ENCODE measurements at places on chromosomes 12 and 14.

DNA sequence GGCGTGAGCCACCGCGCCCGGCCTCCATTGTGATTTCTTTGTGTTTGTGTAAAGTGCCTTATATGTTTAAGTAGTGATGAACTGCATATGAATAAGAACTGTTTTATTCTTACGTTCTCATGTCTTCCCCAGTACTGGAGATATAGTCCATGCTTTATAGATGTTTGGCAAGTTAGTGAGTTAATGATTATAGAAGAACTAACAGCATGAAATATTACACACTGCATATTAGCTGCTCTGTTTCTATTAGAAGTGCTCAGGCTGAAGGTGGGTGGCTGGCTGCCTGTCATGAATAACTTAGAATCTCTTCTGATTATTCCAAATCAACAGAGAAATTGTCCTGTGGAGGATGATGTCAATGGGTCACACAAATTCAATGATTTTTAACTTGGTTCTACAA lies 709.4 kb downstream of the GALC start:
- DNase-seq: no peak

DNA sequence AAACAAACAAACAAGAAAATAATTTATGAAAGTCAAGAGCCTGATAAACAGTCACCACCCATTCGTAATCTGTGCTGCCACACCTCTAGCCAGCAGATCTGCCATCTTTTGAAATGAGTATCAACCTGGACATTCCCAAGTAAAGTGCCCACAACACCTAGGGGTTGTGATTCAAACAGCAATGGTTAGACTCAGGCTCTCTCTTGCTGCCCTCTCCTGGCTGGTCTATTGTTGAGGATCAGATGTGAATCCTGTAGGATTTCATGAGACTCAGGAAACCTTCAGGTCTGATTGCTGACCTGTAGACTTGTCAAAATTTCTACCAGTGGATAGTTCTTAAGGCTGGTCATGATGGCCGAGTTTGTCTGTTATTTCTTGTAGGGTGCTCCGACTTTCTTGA lies 26.8 kb downstream of the DGLUCY start:
- DNase-seq: no peak

GRCh38 chr12:53299101-53299453 lies 418 bp upstream of the MYG1 start:
- no peak for DNase-seq

DNA sequence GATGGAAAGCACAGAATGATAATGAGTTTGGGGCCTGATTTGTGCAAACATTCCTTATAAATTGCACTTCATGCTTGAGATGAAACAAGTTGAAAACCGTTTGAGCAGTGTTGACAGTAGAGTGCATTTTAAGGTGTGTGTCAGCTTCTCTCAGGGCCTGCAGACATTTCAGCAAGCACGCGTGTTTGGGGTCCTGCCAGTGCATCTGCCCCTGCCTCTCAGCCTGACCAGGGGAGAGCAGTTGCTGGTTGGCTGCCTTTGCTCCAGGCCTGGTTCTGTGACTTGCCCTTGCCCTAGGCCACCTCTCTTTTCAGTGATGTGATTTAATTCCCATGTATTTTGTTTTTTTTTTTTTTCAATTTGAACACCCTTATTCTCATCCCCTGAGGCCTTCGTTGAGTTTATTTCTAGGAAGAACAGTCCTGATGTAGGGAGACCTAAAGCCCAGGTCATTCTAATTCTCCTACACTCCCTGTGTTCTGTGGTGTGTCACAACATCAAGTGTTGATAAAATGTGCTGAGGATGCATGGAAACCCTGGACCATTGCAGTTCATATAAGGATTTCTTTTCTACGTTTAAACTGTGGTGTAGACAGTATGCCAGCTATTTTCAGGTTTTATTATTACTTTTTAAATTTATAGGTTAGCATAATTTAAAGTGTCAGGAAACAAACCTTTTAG lies 40.1 kb upstream of the AMN start:
- DNase-seq: no peak

GRCh38 chr14:77322250-77322902 lies 1.5 kb downstream of the GSTZ1 start:
- DNase-seq: no peak

DNA sequence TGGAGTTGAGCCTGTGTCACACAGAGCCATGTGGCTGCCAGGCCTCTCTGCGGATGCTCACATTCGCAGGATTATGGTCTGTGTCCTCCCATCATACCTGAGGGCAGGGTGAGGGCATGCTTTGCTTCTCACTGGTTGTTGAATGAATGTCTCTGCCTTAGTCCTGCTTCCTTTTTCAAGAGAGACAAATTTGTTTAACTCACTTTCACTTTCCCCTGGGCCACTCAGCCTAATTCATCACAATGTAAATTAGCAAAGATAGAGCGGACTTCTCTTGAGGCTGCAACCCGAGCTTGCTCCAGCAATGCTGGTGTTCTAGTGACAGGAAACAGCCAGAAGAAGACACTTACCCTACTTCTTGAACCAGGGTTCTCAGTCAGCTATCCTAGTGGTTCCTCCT lies 35.5 kb upstream of the PAX9 start:
- no peak for DNase-seq

DNA sequence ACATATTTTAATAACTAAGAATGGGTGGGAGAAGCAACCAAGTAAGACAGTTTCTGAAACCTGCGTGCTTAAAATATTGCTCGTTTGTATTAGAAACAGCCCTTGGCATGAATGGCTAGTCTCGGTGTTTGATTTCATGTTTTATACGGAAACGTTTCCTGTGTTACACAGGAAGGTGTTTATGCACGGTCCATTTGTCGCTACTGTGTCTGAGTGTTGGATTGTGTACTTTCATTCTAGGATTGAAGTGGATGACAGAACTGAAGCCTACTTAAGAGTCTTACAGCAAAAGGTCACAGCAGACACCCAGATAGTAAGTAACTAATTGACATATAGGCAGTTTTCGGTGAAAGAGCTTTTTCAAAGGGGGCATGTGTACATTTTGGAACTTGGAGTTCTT lies 19.6 kb downstream of the PIWIL1 start:
- no peak for DNase-seq

GRCh38 chr12:48972952-48973483 lies 1.5 kb upstream of the WNT10B start:
- no peak for DNase-seq

GRCh38 chr14:69711065-69711464 lies 55.9 kb upstream of the SRSF5 start:
- DNase-seq: no peak

- DNase-seq: no peak
These were observed 2.1 kb downstream of the SOX5 start for GRCh38 chr12:23947395-23947794.

DNA sequence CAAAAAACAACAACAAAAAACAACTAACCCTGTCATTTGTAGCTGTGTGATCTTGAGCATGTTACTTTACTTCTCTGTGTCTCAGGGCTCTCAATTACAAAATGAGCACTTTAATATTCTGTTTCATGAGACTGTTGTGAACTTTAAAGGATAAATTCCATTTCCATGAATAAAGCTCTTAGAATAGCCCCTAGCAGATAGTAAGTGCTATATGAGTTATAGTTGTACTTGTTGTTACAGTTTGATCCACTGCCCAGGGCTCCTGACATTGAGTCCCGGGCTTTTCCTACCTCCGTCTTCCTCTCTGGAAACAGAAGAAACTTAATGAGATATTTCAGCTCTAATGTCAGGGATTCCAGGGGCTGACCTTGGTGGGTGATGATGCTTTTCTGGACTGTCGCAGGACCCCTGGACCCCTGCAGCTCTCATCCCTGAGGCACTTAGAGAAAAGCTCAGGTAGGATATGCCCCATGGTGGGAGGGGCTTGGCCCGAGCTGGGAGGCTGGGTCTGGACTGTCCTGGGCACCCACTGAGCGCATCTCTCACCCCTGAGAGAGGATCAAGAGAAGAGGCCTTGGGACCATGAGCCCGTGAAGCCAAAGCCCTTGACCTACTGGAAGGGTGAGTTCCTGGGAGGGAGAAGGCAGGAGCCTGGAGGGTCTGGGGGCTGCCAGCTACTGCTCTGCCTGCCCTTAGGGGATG lies 5.1 kb downstream of the P3H3 start:
- no peak for DNase-seq

- DNase-seq: no peak
These were observed 11.8 kb downstream of the SLC25A47 start for GRCh38 chr14:100334904-100335303.

DNA sequence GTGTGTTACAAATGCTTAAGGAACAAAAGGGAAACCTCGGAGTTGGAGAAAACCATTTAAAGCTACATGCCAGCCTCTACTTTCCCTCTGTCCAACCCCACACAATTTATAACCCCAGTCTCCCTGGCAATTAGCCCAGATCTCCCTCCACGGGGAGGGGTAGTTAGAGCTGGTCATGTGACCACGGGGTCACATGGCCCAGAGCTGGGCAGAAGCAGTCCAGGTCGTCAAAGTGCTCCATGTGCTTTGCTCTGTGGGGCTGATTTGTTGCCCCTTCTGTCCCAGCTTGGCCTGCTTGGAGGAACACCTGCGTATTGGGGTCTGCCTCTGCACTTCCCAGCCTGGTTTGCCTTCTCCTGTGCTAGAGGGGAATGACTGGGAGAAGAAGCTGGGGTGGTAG lies 219.1 kb downstream of the RBM19 start:
- DNase-seq: no peak

DNA sequence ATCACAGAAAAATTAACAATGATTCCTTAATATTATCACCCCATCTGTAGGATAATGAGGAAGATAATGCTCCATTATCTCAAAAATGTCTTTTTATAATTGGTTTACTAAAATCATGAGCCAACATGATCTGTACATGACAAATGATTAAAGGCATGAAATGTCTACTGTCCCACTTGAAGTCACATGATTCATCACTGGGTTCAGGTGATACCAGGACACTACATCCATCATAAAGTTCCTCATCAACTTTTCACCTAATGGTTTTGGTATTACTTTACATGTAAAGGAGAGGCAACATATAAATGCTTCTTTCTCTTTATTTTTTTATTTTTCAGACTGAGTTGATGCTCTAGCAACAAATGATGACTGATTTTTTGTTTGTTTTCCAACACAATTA lies 313.3 kb downstream of the MED13L start:
- DNase-seq: no peak

DNA sequence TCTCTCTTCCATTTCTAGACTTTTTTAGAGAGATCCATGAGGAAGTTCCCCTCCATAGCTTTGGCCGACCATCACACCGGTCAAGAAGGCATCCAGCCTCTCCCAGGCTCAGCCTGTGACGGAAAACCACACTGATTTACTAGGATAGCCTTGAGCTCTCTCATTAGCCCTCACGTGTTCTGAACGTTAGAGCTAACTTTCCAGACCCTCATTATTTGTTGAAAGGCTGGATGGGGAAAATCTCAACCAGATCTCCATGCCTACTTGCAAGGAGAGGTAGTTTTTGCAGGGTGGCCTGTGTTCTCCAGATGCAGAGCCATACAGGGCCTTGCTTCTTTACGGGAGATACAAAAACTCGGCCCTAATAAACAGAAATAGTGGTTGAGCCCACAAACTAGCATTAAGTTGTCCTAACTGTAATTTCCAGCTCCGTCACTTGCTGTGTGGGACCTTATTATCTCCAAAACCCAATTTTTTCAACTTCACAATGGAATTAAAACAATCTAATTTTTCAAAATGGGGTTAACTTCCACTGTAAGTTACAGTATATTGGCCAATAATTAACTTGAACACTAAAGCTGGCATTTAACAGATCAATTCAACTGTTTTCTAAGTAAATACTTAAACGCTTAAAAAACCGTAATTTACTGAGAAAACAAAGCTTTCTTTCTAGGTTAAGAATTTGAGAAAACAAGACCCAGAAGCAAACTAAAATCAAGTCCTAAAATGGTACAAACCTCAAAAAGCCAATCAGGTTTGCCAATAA lies 65.3 kb downstream of the KLHL28 start:
- no peak for DNase-seq
